ENCODE measurements at places on chromosomes 4 and X.

DNA sequence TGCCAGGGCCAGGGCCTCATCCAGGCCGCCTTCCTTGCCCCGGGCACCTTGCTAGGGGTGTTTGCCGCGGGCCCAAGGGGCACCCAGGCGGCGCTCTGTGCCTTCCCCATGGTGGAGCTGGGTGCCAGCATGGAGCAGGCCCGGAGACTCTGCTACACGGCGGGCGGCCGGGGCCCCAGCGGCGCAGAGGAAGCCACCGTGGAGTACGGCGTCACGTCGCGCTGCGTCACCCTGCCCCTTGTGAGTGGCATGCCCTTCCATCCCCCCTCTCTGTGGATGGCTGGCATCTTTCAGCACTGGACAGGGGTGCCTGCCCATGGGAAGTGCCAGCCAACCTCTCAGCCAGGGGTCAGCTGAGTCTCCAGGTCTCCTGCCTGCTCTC lies 3.6 kb downstream of the PLXNB3 start:
- no peak for DNase-seq

DNA sequence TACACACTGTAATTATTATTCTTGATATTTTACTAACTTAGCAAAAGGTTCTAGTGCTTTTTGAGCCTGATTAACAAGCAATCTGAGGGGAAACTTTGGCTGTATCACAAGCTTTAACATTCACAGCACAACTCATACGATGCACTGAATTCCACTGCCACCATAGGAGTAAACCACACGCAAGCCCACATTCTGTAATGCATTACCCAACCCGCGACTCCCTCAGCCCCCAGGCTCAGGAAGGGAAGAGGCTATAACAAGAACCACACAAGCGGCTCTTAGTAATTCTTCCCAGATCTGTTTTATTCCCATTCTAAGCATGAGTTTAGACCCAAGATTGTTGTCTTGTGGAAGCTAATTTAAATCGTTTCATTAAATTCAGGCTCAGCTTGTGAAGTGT lies 138.5 kb upstream of the TBL1X start:
- DNase-seq, result no peak

DNA sequence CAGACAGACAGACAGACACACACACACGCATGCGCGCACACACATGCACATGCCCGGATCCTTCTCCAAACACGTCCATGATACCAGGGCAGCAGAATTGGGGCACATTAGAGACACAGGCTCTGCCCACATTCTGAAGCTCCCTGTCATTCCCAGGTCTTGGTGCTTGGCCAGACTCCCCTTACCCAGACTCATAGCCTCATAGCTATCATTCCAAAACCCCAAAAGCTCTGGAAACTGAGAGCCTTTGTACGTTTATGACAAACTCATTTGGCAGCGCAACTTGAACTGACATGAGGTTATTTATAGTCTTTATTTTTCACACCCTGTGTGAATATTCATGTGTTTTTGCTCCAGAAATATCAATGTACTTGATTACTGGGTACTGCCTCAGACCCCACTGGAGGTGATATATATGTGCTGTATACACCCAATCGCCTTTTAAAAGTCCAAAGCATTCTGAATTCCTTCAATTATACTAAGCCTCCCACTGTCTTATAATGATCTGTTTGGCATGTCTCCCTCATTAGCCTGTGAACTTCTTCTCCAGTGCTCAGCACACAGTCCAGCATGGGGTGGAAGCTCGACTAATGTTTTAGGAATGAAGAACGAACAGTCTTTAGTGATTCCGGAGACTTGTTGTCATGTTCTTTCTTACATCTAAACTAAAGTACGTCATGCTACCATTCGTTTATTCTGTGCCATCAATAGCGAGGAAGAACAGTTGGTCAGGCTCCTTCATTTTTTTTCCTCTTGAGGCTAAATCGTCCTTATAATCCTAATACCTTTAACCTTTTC lies 45.0 kb downstream of the RTL9 start:
- DNase-seq, result no peak

- DNase-seq, result peak; percentile 74
Measured at GRCh38 chr4:79598801-79599200, 190.8 kb upstream of the GK2 start.

DNA sequence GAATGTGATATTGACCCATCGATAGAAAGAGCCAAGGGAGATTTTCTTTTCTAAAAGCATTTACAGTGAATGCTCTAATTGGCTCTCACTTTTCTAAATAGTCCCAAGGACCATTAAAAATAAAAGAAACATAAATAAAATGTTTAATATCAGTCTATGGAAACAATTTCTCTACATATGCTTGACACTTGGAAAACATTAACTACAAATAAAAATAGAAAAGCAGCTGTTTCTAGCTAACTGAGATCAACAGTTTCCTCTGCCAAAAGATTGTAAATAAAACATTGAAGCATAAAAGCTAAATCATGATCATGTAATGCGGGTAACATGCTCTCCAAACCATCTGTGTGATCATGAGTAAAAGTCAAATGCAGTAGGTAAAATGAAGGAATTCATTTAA lies 49.7 kb downstream of the CORIN start:
- no peak for DNase-seq
